T-helper 2 cell treated with Interferon-gamma antibody and Interleukin-4, amounts not matched to agents 100 ng/mL and 5 ng/mL, for 36 hours (primary cell): ENCODE measurements at places on chromosomes 1 and 21. TPM values are rescaled to one million over a fixed set of nuclear protein-coding genes. Genes with fewer than 3 reads are reported as not detected.

UBE2J2 gene
- 76.0 and 80.4 TPM in 2 replicates for total RNA-seq

ERI3 gene
- 30.4 and 30.7 TPM in 2 replicates for total RNA-seq

TNNI3K gene
- total RNA-seq = not detected in 2 replicates

SPAG17 gene
- total RNA-seq = not detected in 2 replicates

OR2L2 gene
- total RNA-seq = 0.05 and 0.11 TPM in 2 replicates

NBPF4 gene
- total RNA-seq = 0.23 and 0.95 TPM in 2 replicates

CD247 gene
- total RNA-seq = 160 and 177 TPM in 2 replicates

FLAD1 gene
- 50.3 and 52.5 TPM in 2 replicates for total RNA-seq

FCRL5 gene
- not detected in 2 replicates for total RNA-seq

MIXL1 gene
- total RNA-seq = not detected in 2 replicates

C1QA gene
- not detected in 2 replicates for total RNA-seq

LAPTM5 gene
- 371 and 381 TPM in 2 replicates for total RNA-seq
